ENCODE measurements at places on chromosomes 4 and X.

- DNase-seq: no peak
These were observed 520.1 kb upstream of the GALNT7 start for GRCh38 chr4:172648471-172648870.

DNA sequence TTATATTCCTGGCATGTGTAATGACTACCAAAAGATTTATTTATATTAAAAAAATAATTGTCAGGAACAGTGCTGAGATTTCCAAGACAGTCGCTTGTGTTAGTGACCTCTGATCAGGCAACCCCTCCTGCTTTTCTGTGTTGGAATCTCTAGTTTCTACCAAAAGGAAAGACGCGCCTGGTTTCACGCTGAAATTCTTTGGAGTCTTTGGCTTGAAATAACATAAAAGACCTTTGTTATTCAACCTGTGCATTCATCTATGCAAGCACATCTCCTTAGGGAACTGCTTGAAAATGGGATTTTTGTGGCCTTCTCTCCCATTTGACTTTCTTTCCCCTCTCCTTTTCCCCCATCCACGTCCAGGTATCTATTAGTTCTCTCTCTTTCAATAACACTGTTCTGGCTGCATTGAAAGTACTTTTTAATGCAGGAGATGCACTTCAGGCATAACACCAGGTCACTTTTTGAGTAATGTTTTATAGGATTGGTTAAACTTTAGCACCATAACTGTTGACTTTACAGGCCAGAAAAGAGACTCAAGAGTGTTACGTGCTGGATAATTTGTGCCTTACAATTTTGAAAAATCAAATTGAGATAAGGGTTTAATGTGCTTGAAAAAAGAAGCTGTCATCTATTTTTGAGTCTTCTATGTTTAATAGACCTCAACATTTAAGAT, 172.7 kb downstream of the GPAT3 start:
- DNase-seq: no peak

GRCh38 chr4:83285055-83285407, 433 bp upstream of the COQ2 start:
- no peak for DNase-seq

DNA sequence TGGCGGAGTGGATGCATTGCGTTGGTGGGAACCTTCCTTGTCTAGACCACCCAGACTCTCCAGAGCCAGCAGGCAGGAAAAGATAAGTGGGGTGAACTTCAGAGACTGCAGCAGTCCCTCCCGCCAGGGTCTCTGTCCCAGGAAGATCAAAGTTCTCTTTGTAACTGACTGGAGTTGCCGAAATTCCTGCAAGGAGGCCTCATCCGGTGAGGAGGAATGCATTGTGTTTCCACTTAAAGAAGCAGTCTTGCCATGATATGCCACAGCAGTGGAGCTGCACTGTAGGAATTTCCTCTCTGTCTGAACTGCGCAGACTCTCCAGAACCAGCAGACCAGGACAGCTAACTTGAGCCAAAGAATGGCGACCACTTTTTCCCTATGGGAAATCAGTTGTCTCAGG, 1190.4 kb downstream of the TECRL start:
- DNase-seq: no peak

GRCh38 chr4:154189346-154189745, 302.3 kb downstream of the DCHS2 start:
- no peak for DNase-seq

GRCh38 chrX:646796-647195, 16.2 kb downstream of the SHOX start:
- no peak for DNase-seq

- DNase-seq: no peak
These were observed 111.6 kb upstream of the ENPP6 start for GRCh38 chr4:184329235-184329634.

DNA sequence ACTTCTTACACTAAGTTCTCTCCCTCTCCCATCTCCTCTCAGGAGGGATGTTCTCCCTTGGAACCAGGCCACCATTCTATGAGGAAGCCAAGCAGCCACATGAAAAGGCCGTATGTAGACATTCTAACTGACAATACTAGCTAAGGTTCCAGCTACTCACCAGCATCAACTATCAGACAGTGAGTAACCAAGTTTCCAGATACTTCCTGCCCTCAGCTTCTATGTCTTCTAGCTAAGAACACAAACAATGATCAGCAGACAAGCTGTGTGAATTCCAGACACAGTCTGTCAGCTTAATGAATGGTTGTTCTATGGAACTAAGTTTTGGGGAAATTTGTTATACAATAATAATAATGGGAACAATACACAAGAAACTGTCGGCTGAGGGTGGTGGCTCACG, 50.8 kb downstream of the SMIM14 start:
- no peak for DNase-seq

DNA sequence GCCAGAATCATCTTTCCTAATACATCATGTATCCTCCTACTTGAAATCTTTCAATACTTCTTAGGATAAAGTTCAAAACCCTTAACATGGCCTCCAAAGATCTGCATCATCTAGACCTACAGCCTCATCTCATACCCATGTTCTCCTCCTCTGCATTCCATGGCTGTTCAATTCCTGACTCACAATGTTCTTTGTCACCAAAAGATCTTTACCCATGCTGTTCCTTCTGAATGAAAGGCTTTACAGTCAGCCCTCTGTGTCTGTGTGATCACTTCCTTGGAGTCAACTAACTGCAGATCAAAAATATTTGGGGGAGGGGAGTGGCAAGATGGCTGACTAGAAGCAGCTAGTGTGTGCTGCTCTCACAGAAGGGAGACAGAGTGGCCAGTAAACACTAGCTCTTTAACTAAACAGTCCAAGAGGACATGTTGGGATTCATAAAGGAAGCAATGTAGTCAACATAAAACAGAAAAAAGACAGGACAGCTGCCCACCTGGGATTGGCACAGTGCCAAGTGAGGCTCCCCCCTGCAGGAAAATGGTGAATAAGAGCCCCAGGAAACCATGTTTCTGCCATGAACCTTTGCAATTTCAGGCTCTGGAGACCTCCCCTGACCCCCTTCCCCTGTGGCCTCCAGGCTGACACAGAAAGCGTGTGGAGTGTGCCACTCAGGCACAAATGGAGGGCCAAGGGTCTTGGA, 31.9 kb downstream of the CBR4 start:
- DNase-seq: no peak

- no peak for DNase-seq
These were observed 108.2 kb upstream of the MCF2 start for GRCh38 chrX:139816204-139816603.

GRCh38 chrX:111386077-111386476, 25.9 kb downstream of the DCX start:
- DNase-seq: no peak

Measured in HFF-Myc (cell line).